Stimulated activated CD4-positive, alpha-beta T cell treated with anti-CD3 and anti-CD28 coated beads, Interleukin-15, amount 100 ng/mL, for 24 hours (primary cell): ENCODE measurements at places on chromosomes 6 and 20.

GRCh38 chr20:47785311-47785853 is at the start of gene SULF2:
SULF2 (minus strand) TSS chr20:47785481; CDS start chr20:47757363, 28,118 bp downstream.
- DNase-seq, result peak; percentile 18

- peak; percentile 32 for DNase-seq
Measured at GRCh38 chr6:37324131-37325033, 29.4 kb upstream of the RNF8 start.

DNA sequence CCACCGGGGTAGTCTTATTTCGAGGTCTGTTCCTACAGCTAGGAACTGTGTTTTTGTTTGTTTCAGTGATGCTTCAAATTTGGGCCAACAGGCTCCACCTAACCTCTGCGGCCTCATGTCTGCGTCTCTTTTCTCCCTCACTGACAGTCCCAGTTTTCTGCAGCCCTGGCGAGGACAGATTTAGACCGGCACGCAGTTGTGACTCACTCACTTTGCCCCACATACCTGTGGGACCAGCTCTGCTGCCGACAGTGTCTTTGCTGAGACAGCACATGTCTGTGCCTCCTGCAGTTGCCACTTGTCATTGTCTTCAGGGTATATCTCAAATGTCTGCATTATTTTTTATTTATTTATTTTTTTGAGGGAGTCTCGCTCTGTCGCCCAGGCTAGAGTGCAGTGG is 29.2 kb downstream of the OSBPL2 start:
- no peak for DNase-seq

GRCh38 chr6:165055231-165055630 is 254.2 kb downstream of the C6orf118 start:
- DNase-seq, result no peak

DNA sequence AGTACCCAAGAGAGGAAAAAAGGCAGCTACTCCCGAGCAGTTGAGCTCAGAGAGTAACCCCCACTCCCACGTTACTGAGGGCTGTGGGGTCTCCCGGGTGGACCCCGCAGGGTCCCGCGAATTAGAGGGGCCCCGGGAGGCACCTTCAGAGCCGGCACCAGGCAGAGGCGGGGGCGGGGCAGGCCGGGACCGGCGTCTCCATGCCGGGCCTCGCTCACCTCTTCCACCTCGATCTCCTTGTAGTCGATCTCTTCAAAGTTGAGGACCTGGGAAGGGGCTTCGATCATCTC is 381 bp downstream of the MAP3K7 start:
- peak; percentile 52 for DNase-seq

GRCh38 chr6:150527100-150527499 is 72.6 kb upstream of the PLEKHG1 start:
- DNase-seq, result no peak

- DNase-seq, result no peak
Measured at GRCh38 chr6:75012018-75012417, 193.8 kb downstream of the COL12A1 start.

DNA sequence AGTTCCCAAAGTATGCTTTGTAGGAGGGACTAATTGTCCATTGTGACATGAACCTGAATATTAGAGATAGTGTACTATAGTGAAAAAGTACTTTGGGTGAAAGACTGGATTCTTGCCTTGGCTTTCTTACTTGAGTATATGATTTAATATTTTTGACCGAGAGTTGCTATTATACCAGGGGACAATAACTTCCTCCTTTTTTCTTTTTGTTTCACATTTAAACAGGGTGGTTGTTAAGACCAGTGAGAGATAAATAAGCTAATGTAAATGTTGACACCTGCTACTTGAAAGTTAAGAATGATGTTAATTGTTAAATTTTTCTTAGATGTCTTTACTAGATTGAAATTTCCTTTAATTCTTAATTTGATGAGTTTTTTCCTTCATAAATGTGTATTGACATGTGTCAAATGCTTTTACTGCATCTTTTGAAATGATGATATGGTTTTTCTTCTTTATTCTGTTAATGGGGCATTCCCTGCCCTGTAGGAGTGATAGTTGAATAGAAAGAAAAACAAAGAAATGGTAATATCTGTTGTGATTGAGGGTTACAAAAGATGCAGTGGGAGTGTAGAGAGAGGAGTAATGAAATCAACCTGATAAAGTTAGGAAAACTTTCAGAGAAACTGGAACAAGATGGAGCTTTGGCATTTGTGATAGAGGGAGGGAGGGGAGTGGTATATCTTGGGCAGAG is 48.4 kb downstream of the ZFAND3 start:
- DNase-seq, result no peak

DNA sequence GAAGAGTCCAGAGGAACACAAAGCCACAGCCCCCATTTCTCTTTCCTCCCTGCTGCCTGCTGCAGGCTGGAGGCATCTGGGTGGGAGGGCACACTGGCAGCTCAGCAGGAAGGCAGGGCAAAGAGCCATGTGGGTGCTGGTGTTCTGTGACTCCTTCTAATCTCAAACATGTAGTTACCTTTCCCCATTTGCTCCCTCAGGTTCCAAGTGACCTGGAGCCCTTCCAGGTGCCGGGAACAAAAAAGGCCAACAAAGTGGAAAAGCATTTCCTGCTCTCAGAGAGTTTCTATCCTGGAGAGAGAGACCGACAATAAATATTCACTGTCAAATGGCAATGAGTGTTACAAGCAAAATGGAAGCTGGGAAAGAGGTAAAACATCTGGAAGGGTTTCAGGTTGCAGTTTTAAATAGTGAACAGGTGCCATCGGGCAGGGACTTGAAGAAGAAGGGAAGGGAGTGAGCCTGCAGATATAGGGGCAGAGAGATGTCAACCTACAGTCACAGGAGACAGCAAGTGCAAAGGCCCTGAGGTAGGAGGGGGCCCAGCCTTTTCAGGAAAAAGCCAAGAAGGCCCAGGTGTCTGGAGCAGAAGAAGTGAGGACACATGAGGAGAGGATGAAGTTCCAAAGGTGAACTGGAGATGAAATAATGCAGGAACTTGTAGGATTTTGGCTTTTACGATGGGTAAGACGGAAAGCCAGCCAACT is 43.6 kb upstream of the IYD start:
- no peak for DNase-seq

DNA sequence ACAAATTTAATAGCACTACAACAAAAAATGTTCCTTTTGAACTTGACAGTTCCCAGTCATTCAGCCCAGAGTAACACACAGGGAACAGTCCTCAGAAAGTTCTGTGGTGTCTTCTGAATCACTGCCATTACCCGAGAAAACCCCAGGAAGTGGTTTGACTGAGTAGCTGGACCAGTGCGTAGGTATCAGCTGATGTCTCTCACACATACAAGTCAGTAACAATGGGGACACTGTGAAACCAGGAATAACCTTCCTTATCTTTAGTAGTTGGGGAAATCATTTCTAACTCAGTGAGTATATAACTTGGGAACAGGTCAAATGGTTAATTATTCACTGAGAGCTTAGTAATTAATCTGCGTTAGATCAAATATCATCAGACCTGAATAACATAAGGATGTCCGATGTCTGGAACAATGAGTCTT is 73.1 kb downstream of the HIVEP2 start:
- DNase-seq, result peak; percentile 63

GRCh38 chr6:159959165-159959975 is 9.5 kb upstream of the IGF2R start:
- no peak for DNase-seq

DNA sequence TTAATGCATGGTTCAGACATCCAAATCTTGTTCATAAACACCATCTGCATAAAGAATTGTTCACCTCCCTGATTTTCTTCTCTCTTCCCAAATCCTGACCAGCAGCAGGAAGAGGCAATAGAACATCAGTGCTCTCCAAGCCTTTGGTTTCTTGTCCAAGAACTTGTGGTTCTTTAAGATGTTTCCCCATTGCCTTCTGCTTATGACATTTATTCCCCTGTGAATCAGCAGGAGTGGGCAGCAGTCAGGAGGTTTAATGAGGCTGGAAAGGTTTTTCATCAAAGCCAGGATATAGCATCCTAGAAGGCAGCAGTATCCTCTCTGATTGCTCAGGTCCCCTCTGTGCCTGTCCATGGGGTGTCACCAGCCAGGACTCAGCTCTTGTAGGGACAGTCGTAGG is 5.3 kb downstream of the HDDC2 start:
- no peak for DNase-seq

DNA sequence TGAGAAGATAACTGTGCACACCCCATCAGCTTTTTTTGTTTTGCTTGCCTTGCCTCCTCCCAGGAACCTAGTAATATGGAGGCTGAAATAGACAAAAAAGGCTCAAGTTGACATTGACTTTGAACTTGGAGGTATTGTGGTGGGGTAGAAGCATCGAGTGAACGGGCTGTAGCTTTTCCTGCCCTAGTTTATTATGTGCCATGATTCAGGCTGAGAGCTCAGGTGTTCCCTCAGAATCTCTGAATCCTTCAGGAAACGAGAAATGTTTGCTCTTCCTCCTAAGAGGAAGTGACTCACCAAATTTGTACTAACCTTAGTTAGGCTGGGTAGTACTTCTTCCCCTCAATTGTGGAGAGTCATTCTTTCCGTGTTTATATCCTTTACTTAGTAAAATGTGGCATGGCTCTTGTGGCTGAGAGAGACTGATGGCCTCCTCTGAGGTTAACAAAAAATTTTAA is 98.8 kb downstream of the SASH1 start:
- peak; percentile 24 for DNase-seq

DNA sequence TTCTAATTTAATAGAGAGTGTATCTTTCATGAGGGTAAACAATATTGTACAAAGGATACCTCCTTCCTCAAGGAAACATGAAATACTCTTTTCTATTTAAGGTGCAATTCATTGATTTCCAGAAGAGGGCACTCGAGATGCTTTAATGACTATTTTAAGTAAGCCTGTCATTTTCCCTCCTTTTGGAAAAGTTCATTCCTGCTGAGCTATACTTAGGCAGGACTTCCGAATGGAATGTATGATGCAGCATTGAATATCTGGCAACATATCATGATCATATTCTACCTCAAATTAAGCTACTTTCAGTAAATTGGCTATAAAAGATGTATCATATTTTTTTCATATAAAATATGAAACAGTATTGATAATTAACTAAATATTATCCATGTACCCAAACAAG is 5.0 kb downstream of the DST start:
- no peak for DNase-seq

DNA sequence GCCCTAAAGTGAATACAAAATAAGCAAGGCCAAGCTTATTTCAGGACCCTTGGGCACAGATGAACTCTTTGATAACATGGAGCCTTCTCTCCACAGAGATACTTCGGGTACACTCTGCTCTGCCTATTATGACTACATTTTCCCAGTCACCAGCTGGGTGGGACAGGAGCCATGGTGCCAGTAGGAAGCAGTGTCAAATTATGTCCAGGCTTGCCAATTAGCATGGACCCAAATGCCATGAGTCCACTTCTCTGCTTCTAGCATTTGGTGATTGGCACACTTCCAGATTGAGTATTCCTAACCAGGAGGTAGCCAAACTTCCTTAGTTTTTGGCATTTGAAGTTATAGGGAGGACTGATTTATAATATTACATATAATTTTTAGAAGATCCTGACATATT is 513.8 kb upstream of the HTR1E start:
- DNase-seq, result no peak

- no peak for DNase-seq
Measured at GRCh38 chr20:62039738-62040137, 25.9 kb downstream of the TAF4 start.

GRCh38 chr6:15158821-15159619 is 86.8 kb upstream of the JARID2 start:
- no peak for DNase-seq

GRCh38 chr6:148021165-148021564 is 321.5 kb upstream of the SASH1 start:
- DNase-seq, result no peak

DNA sequence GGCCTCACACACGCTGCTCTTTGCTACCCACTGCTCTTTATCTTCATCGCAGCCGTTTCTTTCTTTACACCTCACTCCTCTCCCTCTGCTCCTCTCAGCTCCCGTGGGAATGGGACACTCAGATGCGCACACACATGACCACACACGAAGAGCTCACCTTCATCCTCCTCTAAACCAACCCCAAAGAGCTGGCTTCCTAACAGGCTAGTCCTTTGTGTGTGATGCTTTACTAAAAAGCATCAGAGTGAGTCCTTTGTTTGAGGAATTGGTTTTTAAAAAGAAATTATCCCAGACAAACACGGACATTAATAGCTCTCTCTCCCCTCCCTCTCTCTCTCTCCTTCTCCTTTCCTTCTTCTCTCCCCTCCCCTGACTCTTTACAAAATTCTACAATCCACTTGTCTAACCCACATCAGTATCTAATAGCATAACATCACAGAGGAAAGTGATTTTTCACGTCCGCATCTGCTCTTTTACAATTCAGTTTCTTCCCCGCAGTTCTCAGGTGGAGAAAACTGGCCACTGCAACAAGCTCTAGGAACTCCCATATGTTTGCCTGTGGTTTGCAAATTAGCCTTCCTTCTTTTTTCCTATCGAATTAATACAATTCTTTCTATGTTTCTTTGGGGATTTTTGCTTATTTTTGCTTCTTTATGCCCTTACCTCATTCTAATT is 306.8 kb upstream of the CNR1 start:
- DNase-seq, result no peak

DNA sequence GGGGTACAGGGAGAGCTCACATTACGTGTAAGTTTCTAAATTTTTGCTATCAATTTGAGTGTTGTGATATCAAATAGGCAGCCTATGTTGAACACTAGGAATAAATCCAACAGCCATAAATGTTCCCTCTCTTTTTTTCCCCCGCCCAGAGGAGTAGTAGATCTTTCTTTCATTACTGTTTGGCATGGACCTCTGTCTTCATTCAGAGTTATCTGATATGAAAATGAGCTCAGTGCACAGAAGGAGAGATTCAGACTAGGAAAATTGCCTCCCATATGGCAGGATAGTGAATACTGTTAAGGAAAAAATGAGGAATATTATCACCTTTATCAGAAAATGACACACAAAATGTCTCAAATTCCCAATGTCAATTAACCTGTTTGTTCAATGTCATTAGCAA is 110.0 kb upstream of the EYS start:
- DNase-seq, result no peak

- peak; percentile 53 for DNase-seq
Measured at GRCh38 chr20:46111028-46111835, 6.9 kb upstream of the CD40 start.

DNA sequence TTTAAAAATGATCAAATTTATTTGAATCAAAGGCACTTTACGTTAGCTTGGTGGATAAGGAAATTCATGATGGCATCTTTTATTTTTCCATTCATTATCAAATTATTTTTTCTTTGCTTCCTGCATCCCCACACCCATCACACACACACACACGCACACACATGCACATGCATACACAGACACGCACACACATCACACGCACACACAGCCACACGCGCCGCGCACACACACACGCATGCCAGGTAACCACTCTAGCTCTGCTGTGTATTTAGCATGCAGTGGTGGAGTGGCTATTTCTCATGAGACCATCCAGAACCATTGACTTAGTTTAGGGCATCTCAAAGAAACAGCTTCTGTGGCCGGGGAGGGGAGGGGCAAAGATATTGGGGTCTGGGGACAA is 47.0 kb downstream of the GNAS start:
- no peak for DNase-seq
